ENCODE measurements at places on chromosomes 16 and 17. TPM values are rescaled to one million over a fixed set of nuclear protein-coding genes. Genes with fewer than 3 reads are reported as not detected.
A peak's percentile ranks its signal among the peaks of the same experiment; 100 is the strongest.

KCNJ2 gene
- total RNA-seq = 15.5 TPM

ULK2 gene
- 19.3 TPM for total RNA-seq

FA2H gene
- total RNA-seq = not detected

SCARF1 gene
- 93.7 TPM for total RNA-seq

ABI3 gene
- 35.2 TPM for total RNA-seq

CORO6 gene
- total RNA-seq = 7.8 TPM

SNAI3 gene
- 0.18 TPM for total RNA-seq

ETV4 gene
- 32.2 TPM for total RNA-seq

WSB1 gene
- total RNA-seq = 471 TPM

HSD11B2 gene
- not detected for total RNA-seq

DNA sequence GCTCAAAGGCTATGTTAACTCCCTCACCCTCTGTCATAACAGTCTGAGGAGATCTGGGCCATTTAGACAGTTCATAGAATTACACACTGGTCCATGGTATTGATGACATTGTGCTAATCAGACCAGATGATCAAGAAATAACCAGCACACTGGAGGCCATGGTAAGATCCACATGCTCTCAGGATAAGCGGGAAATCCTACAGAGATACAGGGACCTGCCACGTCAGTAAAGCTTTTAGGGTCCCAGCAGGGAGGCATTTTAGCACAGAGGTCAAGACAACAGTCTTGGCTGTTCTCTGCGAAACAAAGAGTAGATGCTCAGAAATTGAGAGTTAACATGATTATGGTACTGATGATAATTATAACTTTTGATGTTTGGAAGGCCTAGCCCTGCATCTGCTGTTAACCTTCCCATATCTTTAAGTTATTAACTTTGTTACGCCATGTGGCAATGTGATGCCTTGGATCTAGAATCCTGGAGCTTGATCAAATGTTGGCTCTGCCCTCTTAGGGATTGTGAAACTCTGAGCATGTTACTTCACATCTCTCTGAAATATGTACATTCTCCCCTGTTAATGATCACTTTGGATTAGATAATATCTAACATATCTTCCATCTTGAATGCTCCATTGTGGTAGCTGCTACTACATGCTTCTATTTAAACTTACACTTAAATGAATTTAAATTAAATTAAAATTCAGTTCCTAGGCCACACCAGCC lies 172.0 kb upstream of the SOX9 start:
- no peak overlapping the region for H3K27ac ChIP-seq
- no peaks in the 10 kb centered on the region for H3K36me3 ChIP-seq
- no peak overlapping the region for H3K4me3 ChIP-seq

DNA sequence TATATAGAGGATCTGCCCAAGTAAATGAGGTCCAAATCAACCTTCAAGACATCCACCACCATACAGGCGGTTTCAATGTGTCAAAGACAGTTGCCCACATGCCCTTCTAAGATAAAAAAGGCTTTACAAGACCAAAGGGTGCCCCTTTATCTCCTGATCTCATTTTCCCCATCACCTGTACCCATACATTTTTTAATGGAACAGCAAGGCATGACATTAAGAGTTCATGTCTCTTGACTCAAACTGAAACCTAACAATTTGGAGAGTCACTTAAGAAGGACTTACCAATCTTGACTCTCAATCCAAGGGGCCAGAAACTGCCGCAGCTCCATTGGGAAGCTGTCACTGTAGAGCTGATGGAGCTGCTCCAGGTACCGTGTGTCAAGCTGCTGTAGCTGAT lies 40.1 kb downstream of the STAT3 start:
- H3K4me3 ChIP-seq = no peak overlapping the region
- DNase-seq = no peak
- no peak overlapping the region for H3K27ac ChIP-seq

DNA sequence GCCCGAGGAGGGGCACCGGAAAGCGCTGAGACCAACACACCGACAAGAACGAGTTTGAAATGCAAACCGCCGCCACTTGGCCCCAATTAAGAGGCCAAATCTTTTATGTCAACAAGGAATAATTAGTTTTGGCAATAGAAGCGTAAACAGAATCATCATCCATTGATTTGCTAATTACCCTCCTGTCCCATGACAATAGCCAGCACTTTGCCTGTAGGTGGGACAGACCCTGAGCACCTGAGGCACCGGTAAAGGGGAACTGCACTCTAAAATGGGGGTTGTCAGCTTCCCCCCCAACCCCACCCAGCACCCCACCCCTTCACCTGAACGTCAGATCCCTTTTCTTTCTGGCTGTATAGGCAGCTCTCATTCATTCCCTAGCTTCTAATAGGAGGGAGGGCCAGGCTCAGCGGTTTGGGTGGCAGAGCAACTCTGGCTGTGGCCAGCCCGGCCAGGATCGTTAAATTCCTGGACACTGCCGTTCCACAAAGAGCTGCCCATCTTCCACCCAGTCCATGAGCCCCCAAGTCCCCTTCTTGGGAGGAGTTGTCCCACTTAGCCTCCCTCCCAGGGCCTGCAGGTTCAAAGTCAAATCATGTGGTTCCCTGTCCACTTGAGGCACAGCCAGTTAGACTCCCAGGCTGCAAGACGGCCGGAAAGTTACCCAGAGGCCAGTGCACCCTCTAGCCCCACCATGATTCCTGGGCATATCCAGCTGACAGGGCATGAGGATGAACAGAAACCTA lies 45.8 kb downstream of the WNT3 start:
- peaks cover 2% of the 10 kb centered on the region for H3K4me1 ChIP-seq
- no peak overlapping the region for H3K27ac ChIP-seq
- no peak overlapping the region for H3K4me3 ChIP-seq
- H3K36me3 ChIP-seq = no peaks in the 10 kb centered on the region

DNA sequence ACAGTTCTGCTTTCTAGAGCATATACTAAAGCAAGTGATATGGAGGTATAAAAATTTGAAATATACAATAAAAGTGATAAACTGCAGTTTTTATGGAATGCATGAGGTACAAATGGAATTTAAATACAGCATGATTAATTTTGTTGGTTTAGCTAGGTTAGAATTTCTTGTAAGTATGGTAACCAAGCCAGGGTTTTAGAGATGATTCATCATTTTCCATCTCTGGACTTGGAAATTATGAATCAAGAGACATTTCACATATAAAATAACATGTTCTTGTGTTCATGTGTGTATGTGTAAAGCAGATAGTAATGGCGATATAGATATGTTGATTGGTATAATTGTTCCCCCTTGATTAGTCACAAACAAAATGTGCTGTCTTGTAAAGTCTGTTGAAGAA lies 1219.8 kb downstream of the CDH8 start:
- no peak overlapping the region for H3K27ac ChIP-seq
- no peak overlapping the region for H3K4me3 ChIP-seq
- no peaks in the 10 kb centered on the region for H3K4me1 ChIP-seq
- H3K36me3 ChIP-seq = no peaks in the 10 kb centered on the region
- no peak for DNase-seq

- peaks cover 2% of the 10 kb centered on the region for H3K36me3 ChIP-seq
- no peak for DNase-seq
- no peak overlapping the region for H3K4me3 ChIP-seq
- no peak overlapping the region for H3K27ac ChIP-seq
These were observed 13.0 kb downstream of the MED24 start for GRCh38 chr17:40041196-40041595.

GRCh38 chr17:8753976-8754440 lies 4.3 kb downstream of the SPDYE4 start:
- no peak overlapping the region for H3K4me3 ChIP-seq
- no peak overlapping the region for H3K27ac ChIP-seq
- H3K36me3 ChIP-seq = no peaks in the 10 kb centered on the region
- peak; percentile 21 for DNase-seq
- no peaks in the 10 kb centered on the region for H3K4me1 ChIP-seq
- H3K27me3 ChIP-seq = peaks cover 5% of the 10 kb centered on the region

DNA sequence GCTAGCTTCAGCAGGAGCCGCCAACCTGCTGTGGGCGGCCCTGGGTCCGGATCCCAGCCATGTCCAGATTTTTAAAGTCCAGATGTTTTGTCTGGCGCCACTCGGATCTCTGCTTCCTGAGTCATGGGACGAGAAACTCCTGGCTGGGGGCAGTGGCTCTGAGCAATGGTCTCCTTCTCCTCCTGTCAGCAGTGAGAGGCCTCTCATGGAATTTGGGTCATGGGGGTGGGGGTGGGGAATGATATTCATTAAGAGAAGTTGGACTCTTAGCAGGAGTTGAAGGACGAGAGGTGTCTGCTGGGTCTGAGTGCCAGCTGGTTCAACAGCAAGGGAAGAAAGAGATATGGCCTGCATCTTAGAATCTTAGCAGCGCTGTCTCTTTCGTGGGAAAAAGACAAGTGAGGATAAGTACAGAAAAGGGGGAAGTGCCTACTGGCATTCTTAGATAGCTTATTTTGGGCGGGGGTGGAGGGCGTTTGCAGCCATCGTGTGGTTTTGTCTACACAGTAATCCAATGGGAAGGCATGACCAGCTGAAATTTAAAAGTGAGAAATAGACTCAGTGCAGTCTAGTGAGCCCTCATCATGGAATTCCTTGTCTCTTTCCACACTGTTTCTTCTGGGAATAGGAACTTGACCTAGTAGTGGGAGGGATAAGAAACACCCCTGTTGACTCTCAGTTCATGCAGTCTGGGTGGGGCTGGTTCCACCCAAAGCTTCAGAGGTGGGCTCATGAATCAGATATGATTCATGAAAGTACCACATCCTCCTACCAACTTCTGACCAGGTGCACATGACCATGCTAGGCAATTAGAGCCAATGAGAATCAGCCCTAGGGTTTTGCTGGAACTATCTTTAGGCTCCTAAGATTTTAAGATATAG lies 80.5 kb downstream of the MYH13 start:
- no peaks in the 10 kb centered on the region for H3K4me1 ChIP-seq
- no peak overlapping the region for H3K4me3 ChIP-seq
- no peak overlapping the region for H3K27ac ChIP-seq
- no peaks in the 10 kb centered on the region for H3K27me3 ChIP-seq
- H3K36me3 ChIP-seq = no peaks in the 10 kb centered on the region
- DNase-seq = no peak

- no peak overlapping the region for H3K4me3 ChIP-seq
- peak overlapping the region; percentile 92 for H3K27ac ChIP-seq
- peaks cover 41% of the 10 kb centered on the region for H3K4me1 ChIP-seq
- H3K27me3 ChIP-seq = no peaks in the 10 kb centered on the region
- peaks cover 4% of the 10 kb centered on the region for H3K36me3 ChIP-seq
These were observed 2.2 kb upstream of the MPG start for GRCh38 chr16:75580-76501.

DNA sequence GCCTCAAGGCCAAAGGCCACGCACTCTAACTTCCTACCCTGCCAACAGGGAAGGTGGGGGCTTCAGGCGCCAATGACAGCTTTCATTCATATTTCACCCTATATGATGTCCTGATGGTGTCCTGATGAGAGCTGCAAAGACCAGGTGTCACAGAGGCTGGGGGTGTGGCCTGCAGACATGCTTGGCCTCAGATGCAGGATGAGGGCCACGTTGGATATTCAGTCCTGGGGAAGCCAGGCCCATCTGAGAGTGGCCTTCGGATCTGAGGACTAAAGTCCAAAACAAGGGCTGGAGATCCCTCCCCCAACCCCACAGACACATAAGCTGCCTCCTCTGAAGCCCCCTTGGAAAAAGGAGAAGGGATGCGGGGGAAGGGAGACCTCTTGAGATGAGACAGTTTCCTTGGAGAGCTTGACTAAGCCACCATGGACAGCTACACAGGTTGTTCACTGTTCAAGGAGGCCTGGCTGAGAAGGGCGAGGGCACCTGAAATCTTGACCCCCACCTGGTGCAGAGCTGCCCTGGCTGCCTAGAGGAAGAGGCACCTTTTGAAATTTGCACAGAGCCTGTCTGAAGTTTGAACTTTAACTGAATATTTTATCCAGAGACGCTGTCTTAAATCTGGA lies 24.3 kb upstream of the GSG1L start:
- no peaks in the 10 kb centered on the region for H3K27me3 ChIP-seq
- H3K36me3 ChIP-seq = peaks cover 4% of the 10 kb centered on the region
- H3K27ac ChIP-seq = no peak overlapping the region
- H3K4me3 ChIP-seq = no peak overlapping the region
- no peaks in the 10 kb centered on the region for H3K4me1 ChIP-seq

GRCh38 chr17:10072556-10073425 lies 125.6 kb downstream of the GAS7 start:
- DNase-seq = no peak
- no peaks in the 10 kb centered on the region for H3K4me1 ChIP-seq
- H3K27me3 ChIP-seq = no peaks in the 10 kb centered on the region
- no peaks in the 10 kb centered on the region for H3K36me3 ChIP-seq

DNA sequence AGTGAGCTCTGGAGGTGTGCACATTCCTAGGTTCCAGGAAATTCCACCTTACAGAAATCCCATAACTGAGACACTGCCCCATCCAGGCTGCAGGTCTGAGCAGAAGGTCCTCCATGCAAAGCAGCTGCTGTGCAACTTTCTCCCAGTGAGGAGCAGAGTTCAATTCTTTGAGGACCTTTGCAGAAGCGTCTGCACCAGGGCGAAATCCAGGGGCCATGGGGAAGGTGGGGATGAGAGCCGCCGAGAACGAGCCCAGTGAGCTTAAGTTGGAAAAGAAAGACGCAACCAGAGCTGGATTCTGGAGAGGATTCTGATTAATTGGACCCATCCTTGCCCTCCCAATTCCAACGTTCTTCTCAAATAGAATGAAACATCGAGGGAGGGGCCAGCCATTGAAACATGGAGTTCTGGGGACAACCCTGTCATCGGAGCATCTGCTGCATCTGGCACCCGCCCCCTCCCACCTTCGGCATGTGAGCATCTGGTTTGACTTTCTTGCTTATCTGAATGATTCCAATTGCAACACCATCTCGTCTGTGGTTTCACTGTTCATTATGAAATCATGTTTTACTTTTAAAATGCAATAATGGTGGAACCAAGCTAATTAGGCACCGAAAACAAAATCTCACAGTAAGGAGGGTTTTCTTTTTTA lies 190.6 kb upstream of the FOXF1 start:
- no peaks in the 10 kb centered on the region for H3K4me1 ChIP-seq
- H3K36me3 ChIP-seq = no peaks in the 10 kb centered on the region
- H3K27ac ChIP-seq = no peak overlapping the region
- H3K27me3 ChIP-seq = peaks cover 7% of the 10 kb centered on the region
- no peak for DNase-seq

GRCh38 chr16:8204096-8204495 lies 386.2 kb downstream of the TMEM114 start:
- H3K4me1 ChIP-seq = no peaks in the 10 kb centered on the region
- DNase-seq = no peak
- H3K4me3 ChIP-seq = no peak overlapping the region
- no peaks in the 10 kb centered on the region for H3K27me3 ChIP-seq
